IPS DF 6.9 (cell line): ENCODE measurements at places on chromosomes 1 and 21.

- no peak for DNase-seq
Observed at GRCh38 chr1:14778898-14779865, 180.7 kb downstream of the KAZN start.

DNA sequence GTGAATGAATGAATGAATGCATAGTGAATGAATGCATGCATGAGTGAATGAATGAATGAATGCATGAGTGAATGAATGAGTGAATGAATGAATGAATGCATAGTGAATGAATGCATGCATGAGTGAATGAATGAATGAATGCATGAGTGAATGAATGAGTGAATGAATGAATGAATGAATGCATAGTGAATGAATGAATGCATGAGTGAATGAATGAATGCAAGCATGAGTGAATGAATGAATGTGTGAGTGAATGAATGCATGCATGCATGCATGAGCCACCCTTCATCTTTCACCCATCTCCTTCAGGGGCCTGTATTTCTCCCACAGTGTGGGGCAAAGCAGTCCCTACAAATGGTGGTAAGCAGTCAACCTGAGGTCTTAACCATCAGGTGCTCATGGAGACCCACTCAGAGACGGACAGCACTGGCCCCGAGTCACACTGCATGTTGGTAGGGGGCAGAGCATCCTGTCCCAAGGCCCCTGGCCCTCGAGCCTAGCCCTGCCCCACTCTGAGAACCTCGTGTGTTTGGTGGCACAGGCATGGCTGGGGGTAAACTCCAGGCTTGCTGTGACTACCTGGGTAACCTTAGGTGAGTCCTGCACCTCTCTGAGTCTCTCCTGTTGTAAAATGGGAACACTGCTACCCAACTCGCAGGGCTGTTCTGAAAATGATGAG lies 28.0 kb upstream of the PAX7 start:
- no peak for DNase-seq

DNA sequence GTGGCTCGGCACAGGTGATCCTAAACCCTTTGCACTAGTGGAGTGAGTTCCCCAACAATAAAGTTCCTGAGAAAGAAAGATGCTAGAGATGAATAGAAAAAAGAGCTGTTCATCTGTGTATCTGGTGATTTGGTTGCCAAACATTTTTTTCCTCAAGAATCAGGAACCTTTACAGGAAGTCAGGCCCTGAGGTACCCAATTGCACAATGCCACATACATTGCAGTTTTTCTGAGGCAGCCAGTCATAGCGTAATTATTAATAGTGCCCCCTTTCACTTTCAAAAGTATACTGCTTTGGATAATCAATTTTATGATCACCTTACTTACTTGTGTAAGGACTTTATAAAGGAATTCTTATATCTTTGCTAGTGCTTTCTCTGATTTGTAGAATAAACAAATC lies 346.3 kb upstream of the POU3F1 start:
- no peak for DNase-seq

DNA sequence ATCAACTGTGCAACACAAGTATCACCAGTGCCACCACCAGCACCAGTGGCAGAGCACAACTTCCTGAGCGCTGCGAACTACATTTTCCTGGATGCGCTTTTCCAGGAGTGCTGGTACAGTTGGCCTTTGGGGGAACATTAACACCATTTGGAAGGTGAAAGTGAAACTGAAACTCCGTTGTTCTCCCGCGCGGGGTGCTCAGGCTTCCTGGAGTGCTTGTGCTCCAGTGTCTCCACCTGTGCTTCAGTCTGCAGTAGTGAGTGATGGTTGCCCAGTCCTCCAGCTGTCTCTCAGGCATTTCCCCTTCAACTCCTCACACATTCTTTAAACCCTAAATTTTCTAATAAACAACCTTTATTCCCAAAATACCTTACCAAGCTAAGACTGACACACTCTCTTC lies 187.8 kb downstream of the LRRIQ3 start:
- DNase-seq, result no peak

DNA sequence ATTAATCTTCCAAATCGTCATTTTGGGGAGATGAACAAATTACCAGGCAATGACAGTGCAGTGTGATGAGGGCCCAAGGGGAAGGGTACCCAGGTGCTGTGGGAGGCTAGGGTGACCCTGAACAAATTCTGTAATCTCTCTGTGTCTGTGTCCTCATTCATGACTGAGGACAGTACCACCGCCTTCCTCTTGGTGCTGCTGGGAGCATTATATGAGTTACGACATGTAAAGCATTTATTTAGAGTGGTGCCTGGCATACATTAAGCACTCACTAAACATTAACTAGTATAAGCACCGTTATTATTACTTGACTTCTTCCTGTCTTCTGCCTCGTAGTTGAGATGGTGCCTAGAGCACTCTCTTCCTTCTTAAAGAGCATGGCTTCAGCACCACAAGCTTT lies 468.2 kb upstream of the VAMP3 start:
- DNase-seq, result no peak

DNA sequence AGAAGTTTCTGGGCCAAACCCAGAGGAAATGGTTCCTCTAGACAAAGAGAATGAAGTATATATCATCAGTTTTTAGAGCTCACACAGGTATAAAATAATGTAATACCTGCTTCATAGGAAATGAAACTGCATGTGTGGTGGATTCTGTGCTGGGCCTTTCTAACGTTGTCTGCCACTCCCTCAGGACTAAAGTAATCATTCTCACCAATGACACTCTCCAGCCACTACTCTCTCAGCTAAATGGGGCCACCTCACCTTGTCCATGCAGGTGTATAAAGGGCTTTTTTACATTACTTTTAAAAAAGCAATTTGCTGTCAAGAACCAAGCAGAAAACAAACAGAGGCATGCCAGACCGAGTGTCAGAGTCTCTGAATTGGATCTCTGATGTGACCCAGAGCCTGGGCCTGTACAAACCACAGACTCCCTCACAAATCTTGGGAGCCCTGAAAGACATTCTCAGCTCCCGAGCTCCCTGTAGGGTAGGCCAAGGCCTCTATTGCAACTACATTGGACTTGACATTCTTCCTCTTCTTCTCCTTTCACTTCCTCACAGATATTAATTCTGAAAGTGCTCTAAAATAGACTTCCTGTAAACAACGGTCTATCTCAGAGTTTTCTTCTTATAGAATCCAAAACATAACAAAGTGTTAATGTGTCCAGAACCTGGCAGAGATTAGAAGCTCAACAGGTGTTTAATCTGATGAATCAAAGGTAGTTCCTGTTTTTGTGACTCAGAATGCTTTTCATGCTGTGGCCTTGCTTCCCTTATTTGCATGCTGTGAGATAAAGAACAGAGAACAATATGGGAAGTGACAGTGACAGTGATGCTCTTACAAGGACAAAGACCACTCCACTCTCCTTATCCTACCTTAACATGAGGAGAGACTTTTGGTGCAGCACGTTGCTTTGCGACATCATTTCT lies 8.6 kb downstream of the AIM2 start:
- no peak for DNase-seq

- DNase-seq, result no peak
Observed at GRCh38 chr1:170326186-170326585, 180.4 kb downstream of the NTMT2 start.

- DNase-seq, result no peak
Observed at GRCh38 chr1:226664413-226665101, 74.5 kb downstream of the ITPKB start.

DNA sequence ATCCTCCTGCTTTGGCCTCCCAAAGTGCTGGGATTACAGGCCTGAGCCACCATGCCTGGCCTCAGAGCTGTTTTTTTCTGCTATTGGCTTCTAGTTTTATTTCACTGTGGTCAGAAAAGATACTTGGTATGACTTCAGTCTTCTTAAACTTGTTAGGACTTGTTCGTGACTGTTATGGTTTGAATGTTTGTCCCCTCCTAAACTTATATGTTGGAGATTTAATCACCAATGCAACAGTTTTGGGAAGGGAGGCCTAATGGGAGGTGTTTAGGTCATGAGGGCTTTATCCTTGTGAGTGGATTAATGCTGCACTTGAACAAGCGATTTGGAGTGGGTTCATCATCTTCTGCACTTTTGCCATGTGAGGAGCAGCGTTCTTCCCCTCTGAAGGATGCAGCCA lies 24.5 kb upstream of the SOD1 start:
- no peak for DNase-seq

GRCh38 chr1:175892686-175893085 lies 149.3 kb upstream of the TNR start:
- DNase-seq, result no peak

- no peak for DNase-seq
Observed at GRCh38 chr1:236465959-236466303, 57.9 kb upstream of the LGALS8 start.

GRCh38 chr1:147891088-147891487 lies 11.5 kb upstream of the GJA8 start:
- DNase-seq, result no peak
